Sigmoid colon (tissue), 7 donors: ENCODE measurements at places on chromosomes 6 and 20. TPM values are rescaled to one million over a fixed set of nuclear protein-coding genes. Genes with fewer than 3 reads are reported as not detected.
A peak's percentile ranks its signal among the peaks of the same experiment; 100 is the strongest.

The SLC17A3 gene
- total RNA-seq = not detected

- no peaks in the 10 kb centered on the region for H3K4me1 ChIP-seq
- H3K36me3 ChIP-seq = no peaks in the 10 kb centered on the region
- H3K27ac ChIP-seq = no peak overlapping the region
- no peak overlapping the region for H3K4me3 ChIP-seq
- no peaks in the 10 kb centered on the region for H3K27me3 ChIP-seq
- DNase-seq = no peak
Observed at GRCh38 chr6:150250826-150251225, 108.0 kb downstream of the PPP1R14C start.

The LSM14B gene
- total RNA-seq = 28.5 TPM

- no peaks in the 10 kb centered on the region for H3K27me3 ChIP-seq
- no peaks in the 10 kb centered on the region for H3K36me3 ChIP-seq
- no peaks in the 10 kb centered on the region for H3K4me1 ChIP-seq
- no peak for DNase-seq
Observed at GRCh38 chr6:166904101-166904746, 52.1 kb downstream of the RNASET2 start.

GRCh38 chr6:28336284-28337120, 554 bp upstream of the ZSCAN31 start:
- peak overlapping the region; percentile 99 for H3K27ac ChIP-seq
- H3K36me3 ChIP-seq = no peaks in the 10 kb centered on the region
- DNase-seq = no peak
- H3K27me3 ChIP-seq = no peaks in the 10 kb centered on the region

The NINL gene
- total RNA-seq = 15.7 TPM

DNA sequence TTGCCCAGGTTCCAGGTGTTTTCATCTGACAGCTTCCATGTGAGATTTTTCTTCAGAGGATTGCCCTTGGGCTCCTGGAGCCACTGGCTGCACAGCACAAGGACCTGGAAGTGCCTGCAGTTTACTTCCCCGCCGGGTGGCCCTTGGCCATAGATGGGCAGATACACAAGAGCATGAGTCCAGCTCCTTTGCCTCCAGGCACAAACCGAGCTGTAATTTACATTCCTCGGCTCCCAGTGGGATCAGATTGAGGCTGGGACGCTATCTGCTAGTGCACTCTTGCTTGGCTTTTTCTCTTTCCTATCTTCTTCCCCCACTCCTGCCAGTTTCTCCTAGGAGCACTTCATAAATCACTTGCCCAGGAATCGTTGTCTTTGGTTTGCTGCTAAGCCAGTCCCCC, 85.4 kb upstream of the RALY start:
- no peaks in the 10 kb centered on the region for H3K27me3 ChIP-seq
- peaks cover 17% of the 10 kb centered on the region for H3K4me1 ChIP-seq
- no peaks in the 10 kb centered on the region for H3K36me3 ChIP-seq
- DNase-seq = no peak

GRCh38 chr20:18721551-18722115, 92.0 kb upstream of the SCP2D1 start:
- no peak overlapping the region for H3K4me3 ChIP-seq
- H3K27ac ChIP-seq = no peak overlapping the region
- H3K36me3 ChIP-seq = no peaks in the 10 kb centered on the region
- peaks cover 6% of the 10 kb centered on the region for H3K4me1 ChIP-seq
- DNase-seq = no peak

GRCh38 chr20:50276119-50277063, 85.8 kb downstream of the CEBPB start:
- H3K36me3 ChIP-seq = no peaks in the 10 kb centered on the region
- no peaks in the 10 kb centered on the region for H3K27me3 ChIP-seq
- peak; percentile 73 for DNase-seq
- H3K4me1 ChIP-seq = peaks cover 14% of the 10 kb centered on the region

The NKX2-4 gene
- total RNA-seq = not detected

GRCh38 chr20:51562332-51563173, 20.0 kb upstream of the NFATC2 start:
- H3K27ac ChIP-seq = peak overlapping the region; percentile 83
- no peaks in the 10 kb centered on the region for H3K4me1 ChIP-seq
- no peaks in the 10 kb centered on the region for H3K27me3 ChIP-seq
- H3K4me3 ChIP-seq = peak overlapping the region; percentile 20
- DNase-seq = peak; percentile 94

- no peaks in the 10 kb centered on the region for H3K36me3 ChIP-seq
- no peak overlapping the region for H3K4me3 ChIP-seq
Observed at GRCh38 chr20:47368301-47368700, 11.8 kb upstream of the ZMYND8 start.

DNA sequence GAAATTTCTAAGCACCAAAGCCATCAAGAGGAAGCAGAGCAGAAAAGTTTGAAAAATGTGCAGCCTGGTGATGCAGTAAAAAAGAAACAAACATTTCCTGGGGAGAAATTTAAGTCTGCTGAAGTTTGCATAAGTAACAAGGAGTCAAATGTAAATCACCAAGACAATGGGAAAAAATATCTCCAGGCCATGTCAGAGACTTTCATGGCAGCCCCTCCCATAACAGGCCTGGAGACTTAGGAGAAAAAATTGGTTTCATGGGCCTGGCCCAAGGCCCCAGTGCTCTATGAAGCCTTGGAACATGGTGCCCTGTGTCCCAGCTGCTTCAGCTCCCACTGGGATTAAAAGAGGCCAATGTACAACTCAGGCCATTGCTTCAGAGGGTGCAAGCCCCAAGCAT, 30.1 kb upstream of the EPM2A start:
- no peak overlapping the region for H3K4me3 ChIP-seq
- DNase-seq = no peak
- H3K27ac ChIP-seq = no peak overlapping the region
- H3K4me1 ChIP-seq = no peaks in the 10 kb centered on the region
- no peaks in the 10 kb centered on the region for H3K27me3 ChIP-seq

DNA sequence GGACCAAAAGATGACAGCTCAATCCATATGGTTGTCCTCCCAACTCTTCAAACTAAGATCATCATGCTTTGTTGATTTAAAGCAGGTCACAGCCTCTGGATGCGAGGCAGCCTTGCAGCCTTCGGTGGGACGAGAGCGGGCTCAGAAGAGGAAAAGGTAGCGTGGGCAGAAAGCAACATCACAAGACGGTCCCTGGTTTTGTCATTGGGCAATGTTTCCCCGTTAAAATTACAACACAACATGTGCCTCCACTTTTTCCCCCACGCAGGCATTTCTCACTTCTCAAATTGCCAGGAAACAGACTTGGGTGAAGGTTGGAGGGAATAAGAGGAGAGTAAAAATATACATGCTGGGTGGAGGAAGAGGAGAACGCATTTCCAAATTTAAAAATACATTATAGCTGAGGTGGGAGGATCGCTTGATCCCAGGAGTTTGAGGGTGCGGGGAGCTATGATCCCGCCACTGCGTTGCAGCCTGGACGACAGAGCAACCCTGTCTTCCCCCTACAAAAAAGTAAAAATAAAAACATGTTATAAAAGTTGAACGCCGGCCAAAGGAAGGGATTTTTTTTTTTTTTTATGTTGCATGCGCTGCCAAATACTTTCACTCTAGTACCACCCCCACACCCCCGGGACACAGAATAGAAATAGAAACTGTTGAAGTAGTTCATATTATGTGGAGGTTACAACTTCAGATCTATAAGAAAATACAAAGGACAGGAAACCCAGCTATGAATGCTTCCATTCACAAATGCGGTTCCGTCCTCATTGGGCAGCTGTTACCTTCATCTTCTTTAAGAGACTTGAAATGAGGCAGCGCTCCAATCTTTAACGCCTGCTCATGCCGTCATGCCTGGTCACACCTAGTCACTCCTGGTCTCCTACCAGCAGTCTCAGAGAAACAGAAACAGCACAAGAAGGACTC, 13.9 kb upstream of the NAA20 start:
- peak overlapping the region; percentile 77 for H3K27ac ChIP-seq
- no peaks in the 10 kb centered on the region for H3K27me3 ChIP-seq
- H3K4me1 ChIP-seq = peaks cover 36% of the 10 kb centered on the region
- H3K4me3 ChIP-seq = peak overlapping the region; percentile 27
- peak; percentile 82 for DNase-seq
